NCI-H1092 (cell line): ENCODE measurements at places on chromosomes 7 and 10.

GRCh38 chr7:3374239-3374638 is 73.2 kb downstream of the SDK1 start:
- DNase-seq = no peak

GRCh38 chr10:70549962-70550458 is 52.5 kb downstream of the PRF1 start:
- DNase-seq = peak; percentile 27

GRCh38 chr10:125325326-125325725 is 165.0 kb upstream of the CTBP2 start:
- no peak for DNase-seq

DNA sequence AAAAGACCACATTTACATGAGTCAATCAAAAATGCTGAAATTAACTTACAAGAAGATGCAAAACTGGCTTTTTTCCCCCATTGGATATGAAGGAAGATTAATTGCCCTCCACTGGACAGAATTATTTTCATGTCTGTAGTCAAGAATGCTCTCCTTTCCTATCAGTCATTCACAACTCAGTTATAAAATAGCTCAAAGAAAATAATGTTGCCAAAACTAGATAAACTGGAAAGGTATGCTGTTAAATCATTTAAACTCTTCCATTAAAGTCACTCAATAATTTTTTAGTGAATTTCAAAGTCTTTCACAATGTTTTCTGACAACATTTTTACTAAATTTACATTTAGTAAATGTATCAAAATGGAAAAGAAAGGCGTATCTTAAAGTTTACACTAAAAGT is 384.5 kb downstream of the HGF start:
- DNase-seq = no peak

GRCh38 chr10:75057680-75058079 is 53.8 kb upstream of the SAMD8 start:
- DNase-seq = no peak

DNA sequence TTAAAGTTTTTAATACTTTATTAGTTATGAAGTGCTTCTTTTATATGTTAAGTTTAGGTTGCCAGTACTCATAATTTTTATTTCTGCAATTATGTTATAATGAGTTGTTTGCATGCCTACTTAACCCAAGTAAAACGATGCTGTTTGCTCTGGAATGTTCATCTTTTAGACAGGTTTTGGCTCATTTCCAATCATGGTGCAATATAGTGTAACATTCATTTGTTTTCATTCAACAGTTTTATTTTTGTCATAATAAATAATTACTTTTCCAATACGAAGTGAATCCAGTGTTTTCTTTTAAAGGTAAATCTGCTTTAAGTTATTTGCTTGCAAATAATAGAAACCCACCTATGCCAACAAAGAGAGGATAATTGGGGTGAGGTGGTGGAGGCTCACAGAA is 22.1 kb downstream of the ARL5B start:
- no peak for DNase-seq

GRCh38 chr7:77199013-77199966 is at the start of gene FGL2:
TSS of gene FGL2 (minus strand) at chr7:77199819. CDS start at chr7:77199793, 26 bp downstream.
- DNase-seq = peak; percentile 3

- DNase-seq = no peak
Observed at GRCh38 chr7:106520962-106521514, 139.9 kb downstream of the CCDC71L start.

- no peak for DNase-seq
Observed at GRCh38 chr10:21020545-21020944, 123.4 kb upstream of the NEBL start.

GRCh38 chr7:140403878-140404564 is at the start of gene RAB19:
TSS of gene RAB19 (plus strand) at chr7:140404058. CDS start at chr7:140407647, 3,589 bp downstream.
- DNase-seq = no peak

DNA sequence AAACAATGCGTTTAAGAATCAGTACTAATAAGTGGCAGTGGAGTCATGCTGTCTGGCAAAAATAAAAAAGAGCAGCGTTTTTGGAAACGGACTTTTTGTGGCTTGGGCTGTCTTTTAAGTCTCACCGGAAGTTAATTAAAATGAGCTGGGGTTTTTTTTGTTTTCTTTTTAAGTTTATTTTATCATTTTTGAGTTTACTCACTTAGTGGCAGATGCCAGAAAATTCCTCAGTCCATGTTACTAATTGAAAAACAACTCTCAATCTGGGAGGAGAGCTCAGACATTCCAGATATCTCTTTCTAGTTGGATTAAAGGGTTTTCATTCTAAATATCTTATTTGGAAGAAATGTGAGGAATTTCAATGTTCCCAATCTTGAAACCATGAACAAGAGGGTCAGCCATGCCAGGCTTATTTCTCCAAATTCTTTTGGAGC is 133.8 kb upstream of the AGR3 start:
- DNase-seq = no peak

GRCh38 chr7:40463446-40463845 is 328.6 kb downstream of the SUGCT start:
- DNase-seq = no peak

GRCh38 chr7:47438411-47439029 is 143.4 kb downstream of the TNS3 start:
- no peak for DNase-seq

GRCh38 chr7:144048648-144049047 is at the start of gene OR2A5:
TSS of gene OR2A5 (plus strand) at chr7:144048948. CDS start at chr7:144050402, 1,454 bp downstream.
- peak; percentile 54 for DNase-seq

DNA sequence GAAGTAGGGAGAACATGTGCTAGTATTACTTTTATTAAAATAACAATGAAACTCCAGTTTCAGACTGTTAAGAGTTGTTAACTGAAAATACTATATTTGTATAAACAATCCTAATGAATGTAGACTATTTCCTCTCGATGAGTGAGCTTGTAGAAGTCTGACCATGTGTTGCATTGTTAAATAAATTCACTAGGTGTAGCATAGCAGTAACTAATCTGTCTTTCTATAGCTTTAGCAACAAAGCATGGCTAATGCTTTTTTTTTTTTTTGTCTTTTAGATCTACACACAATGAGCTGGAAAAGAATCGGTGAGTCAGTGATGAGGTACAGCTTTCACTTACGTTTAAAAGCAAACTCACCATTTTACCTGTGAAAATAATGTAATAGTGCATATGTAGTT is 37.1 kb downstream of the MXI1 start:
- DNase-seq = no peak

DNA sequence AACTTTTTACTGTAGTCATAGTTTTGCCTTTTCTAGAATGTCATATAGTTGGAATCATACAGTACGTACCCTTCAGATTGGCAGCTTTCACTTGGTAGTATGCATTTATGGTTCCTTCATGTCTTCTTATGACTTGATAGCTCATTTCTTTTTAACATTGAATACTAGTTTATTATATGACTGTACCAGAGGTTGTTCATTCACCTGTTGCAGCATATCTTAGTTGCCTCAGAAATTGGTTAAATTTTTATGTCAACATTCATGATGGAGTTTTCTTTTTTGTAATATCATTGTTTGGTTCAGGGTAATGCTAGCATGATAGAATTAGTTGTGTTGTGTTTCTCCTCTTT is 94.8 kb upstream of the CDK13 start:
- no peak for DNase-seq

GRCh38 chr7:106381252-106381651 is 96.5 kb upstream of the NAMPT start:
- no peak for DNase-seq

DNA sequence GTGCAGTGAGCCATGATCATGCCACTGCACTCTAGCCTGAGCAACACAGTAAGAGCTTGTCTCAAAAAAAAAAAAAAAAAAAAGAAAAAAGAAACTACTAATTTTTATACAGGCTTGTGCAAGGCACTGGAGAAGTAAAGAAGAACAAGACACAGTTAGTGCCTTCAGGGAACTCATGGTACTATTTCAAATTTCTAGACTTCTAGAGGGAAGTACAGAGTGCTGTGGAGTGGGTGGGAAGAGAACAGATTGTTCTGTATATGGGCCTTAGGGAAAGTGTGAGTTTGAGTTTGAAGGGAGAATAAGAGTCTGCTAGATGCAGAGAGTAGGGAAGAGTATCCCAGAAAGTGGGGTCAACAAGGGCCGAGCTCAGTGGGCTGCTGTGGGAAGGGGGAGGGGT is 234.8 kb downstream of the PHTF2 start:
- DNase-seq = no peak
